ENCODE measurements at places on chromosomes 1 and 21. TPM values are rescaled to one million over a fixed set of nuclear protein-coding genes. Genes with fewer than 3 reads are reported as not detected.

GRCh38 chr21:21000591-21001175 is 2.5 kb downstream of the NCAM2 start:
- peak; percentile 22 for DNase-seq

The GJA9 gene
- 0.39 TPM for polyA plus RNA-seq

DNA sequence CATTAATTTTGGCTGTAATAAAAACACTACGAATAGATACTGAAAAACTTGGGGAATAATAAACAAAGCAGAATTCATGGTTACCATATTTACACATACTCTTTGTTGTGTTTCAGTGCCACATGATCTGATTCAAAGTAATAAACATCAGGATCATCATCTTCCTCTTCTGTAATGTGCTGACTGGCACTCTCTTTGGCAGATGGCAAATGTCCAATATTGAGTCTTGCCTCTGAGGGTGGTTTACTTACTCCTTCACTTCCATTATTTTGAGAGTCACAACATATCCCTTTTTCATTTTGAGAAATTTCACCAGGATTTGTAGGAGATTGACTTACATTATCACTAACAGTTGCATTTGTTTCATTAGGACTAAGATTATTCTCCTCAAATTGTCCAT is 50.7 kb downstream of the ZZZ3 start:
- DNase-seq: no peak

DNA sequence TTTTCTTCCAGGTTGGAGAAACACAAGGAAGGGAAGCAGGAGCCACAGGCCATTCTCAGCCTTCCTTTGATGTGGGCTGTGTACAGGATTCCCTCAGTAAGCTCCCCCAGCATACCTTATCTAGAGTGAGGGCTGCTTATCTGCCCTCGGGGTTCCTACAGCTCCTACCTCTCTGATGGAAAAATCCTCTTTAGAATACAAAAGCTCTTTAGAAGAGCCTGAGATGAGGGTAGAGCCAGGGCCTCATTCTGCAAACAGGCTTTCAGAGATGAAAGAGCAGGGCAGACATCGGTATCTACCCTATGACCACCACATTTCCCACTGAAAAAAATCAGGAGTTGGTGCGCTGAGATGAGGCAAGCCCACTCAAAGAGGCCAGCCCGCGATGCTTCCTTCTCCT is 85.1 kb downstream of the PLPP3 start:
- DNase-seq: no peak

- no peak for DNase-seq
Measured at GRCh38 chr1:175717610-175718540, 25.5 kb downstream of the TNR start.

DNA sequence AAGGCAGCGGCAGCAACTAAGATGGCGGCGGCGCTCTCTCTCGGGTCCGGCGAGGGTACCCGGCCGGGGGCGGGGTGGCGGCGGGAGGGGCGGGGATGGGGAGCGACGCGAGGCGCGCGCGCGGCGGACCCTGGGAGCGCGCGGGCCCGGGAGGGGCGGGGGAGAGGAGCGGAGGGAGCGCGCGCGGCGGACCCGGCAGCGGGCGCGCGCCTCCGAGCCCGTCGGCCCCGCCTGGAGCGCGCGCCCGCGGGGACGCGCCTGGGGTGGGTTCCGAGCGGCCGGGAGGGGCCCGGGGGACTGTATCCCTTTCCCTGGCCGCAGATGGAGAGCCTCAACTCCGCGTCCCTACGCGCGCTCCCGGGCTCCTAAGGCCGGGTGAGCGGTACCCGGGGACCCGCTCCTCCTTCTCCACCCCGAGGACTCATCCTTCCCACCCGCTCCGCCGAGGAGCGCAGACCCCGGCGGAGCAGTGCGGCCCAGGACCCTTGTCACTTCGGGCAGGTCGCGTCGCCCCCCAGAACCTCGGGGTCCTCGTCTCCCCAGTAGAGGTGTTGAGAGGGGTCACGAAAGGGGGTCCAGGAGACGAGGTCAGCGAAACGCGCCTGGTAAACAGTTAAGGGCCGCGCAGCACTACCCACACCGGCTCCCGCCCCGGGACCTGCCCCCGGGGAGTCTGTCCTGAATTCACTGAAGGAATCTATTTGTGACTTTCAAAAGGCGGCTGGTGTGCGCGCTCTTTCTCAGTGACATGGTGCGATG is at the start of gene CLSTN1:
TSS of gene CLSTN1 (minus strand) at position 23 of the 759 bp plus-strand sequence. CDS start 232 bp downstream, outside the sequence.
- peak; percentile 89 for DNase-seq

The FCRL2 gene
- 0.28 TPM for polyA plus RNA-seq

The PCP4L1 gene
- 0.36 TPM for polyA plus RNA-seq

The HSD17B7 gene
- polyA plus RNA-seq: 9.3 TPM

DNA sequence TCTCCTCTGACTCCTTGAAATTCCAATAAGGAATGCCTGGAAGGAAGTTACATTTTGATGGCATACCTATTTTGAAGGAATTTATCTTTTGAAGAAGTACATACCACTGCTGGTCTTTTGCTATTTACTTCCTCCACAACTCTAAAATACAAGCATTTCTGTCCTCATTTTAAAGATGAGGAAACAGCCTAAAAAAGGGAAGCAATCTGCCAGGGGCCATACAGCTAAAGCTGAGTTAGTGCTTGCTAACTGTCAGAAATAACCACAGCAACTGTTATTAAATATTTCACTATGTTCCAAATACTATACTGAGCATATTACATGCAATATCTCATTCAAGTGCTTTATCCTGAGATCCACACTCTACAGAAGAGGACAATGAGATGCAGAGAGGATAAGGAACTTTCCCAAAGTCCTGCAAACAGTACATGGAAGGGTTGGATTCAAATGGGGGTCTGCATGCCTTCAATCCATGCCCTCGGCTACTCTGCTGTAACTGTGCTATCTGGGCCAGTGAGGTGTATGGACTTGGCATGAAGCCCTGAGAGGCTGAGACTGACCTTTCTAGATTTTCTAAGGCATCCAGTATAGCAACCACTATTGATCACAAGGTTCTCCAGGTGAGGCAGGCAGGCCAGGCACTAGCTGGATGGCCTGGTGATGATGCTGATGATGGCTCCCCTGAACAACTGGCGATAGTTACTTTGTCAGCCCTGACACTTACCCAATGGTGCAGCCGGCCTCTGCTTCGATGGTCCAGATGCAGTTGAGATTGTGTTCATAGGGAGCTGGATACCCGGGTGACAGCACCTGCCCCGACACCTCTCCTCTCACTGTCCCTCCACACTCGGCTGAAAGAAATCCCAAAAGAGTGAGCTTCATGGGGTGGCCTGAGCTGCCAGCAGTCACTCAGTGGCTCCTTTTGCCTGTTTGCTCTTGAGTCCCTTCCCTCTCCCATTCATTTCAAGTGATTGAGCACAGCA is 171.4 kb upstream of the HMGB4 start:
- no peak for DNase-seq

DNA sequence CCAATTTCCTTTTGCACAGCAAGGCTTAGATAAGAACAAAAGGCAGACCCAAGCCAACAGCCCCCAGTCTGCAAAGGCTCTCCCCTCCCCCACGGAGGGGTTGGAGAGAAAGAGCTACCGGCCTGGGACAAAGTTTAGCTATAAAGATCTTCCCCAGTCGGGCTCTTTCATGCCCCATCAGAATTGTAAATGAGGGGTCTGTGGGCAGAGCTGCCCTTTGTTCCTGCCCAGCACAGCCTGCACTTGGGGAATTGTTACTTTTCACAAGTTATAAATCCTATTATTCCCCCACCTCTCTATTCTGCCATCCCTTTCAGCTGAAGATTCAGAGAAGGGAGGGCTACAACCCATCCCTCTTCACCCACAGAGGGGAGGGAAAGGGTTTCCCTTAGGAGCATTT is 3.5 kb downstream of the MYCL start:
- no peak for DNase-seq

GRCh38 chr1:207876131-207876530 is 34.8 kb downstream of the CD34 start:
- no peak for DNase-seq

DNA sequence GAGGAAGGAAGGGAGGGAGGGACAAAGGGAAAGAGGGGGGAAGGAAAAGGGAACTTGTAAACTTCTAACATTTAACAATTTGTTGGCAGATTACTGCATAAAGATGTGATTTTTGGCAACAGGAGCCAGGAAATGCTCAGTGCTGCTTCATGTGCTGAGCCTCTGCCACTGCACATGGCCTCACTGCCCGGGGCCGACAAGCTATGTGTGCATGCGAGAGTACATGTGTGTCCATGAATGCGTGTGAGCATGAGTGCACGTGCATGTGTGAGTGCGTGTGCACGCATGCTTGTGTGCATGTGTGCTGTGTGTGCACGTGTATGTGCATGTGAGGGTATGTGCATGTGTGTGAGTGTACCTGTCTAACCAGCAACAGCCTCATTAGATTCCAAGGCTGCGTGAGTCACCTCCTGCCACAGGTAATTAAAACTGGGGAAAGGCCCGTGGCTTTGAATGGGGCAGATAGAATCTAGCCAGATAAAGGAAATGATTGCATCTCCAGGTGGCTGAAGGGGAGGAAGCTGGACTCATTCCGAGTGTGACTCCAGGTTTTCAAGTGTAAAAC is 41.4 kb upstream of the TSPEAR start:
- DNase-seq: no peak

GRCh38 chr1:49723662-49724061 is 300.1 kb downstream of the AGBL4 start:
- DNase-seq: no peak

GRCh38 chr1:185438936-185439335 is 121.9 kb upstream of the IVNS1ABP start:
- DNase-seq: no peak

DNA sequence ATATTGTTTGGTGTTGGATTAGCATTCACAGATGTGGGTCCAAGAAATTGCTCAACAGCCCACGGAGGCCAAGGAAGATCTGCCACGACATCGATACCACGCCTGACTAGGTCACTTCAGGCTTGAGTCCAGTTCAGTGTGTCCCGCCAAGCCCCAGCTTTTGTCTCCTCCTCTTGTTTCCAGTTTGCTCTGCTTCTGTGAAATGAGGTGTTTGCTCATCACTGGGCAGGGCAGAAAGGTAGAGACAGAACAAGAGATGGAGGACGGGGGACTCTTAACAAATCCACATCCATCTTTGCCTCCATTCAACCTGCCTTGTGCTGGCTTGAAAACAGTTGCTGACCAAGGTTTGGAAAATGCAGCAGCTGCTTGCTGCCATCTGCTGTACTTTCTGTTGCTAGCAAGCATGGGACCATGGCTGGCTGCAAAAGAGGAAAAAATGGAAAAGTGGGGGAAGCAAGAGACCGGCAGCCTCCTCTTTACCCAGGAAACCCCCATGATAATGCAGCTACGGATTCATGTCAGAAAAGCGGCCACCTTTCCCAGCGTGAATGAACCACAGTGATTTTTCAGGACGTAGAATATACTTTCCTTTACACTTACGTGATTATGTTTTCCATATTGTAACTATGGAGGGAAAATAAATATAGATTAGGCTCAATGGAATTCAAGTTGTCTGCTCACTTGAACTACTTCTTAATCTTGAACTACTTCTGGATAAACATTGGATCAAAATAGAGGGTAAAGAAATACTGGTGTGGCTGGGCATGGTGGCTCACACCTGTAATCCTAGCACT is 80.2 kb upstream of the GREM2 start:
- peak; percentile 49 for DNase-seq

DNA sequence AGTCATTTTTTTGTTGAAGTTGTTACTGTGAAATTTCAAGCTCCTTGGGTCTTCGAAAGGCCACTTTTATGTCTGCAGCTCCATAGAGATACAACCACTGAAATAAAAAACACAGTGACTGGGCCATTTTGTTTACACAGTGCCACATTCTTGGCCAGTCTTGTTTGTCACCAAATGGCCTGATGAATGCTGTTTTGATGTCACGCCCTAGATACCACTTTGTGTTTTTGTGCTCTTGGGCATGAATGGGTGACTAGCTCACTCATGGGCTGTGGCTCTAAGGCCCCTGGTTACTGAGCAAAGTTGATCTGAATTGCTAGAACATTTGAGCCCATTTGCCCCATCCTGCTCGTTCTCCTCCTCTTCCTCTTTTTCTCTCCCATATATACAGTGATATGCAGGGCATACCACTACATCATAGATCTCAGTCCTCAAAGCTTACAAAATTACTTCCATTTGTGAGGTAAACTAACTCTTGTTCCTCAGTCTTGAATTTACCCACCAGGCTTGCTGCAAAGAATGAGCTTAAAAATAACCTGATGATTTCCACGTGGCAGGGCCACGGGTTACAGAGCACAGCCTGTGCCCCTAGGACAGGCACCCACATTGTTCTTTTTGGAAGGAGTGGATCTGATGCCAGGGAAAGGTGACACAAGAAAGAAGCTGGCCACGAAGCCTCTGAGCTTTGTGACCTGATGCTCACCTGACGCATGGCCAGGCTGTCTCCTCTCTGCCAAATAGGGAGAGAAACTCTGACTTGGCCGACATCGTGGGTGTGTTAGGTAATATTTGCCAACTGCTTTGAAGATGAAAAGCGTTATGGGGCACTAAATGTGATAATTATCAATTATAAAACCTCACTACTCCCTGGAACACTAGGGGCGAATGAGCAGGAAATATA is 92.4 kb downstream of the RUNX1 start:
- DNase-seq: no peak

DNA sequence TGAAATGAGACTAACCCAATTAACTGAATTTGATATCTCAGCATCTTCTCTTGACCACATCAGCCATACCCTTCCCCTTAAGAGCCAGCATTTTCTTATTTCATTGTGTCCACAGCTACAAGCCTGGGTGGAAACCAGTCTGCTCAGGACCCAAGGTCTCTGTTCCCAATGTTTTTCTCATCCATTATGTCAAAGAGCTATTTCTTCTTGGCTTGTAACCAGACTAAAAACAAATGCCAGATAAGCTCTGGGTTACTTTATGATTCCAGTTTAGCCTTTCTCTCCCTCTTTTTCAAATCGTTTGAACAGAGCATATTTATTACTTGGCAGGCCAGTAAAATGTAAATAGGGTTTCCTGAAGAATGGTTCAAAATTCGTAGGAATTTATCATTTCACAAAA is 109.3 kb upstream of the SPATA6 start:
- no peak for DNase-seq

The OPTC gene
- polyA plus RNA-seq: not detected

DNA sequence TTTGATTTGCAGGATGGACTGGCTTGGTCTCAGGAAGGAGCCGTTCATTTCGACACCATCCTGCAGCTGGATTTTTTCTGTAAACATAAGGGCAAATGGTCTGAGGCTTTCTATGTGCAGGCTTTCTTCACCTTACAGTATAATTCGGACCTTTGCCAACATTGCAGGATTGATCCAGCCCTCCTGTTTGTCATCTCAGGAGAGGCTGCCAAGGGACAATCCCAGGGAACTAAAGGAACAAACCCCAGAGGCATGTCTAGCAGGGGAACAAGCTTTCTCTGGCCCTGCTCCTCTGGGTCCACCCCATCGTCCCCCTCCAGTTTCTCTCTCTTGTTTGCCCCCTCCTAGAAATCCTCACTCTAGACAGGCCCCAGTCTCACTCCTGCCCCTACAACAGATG is 24.8 kb upstream of the GBP6 start:
- DNase-seq: no peak

DNA sequence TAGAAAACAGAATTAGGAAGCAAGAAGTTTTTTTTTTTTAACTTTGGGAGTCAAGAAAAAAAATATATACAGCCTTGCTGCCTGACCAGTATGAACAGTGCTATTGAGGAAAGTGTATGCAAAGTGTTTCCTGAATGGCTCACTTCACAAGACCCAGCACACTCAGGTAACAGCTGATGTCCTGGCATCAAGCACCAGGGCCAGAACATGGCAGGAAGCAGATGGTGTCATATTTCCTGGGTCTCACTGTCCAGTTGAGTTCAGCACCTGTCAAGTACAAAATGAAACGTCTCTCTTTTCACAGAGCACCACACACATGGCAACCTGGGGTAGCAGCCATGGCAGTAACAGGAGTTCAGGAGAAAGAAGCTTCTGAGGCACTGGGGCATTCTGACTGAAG is 372.3 kb downstream of the TTLL7 start:
- DNase-seq: peak; percentile 32

- DNase-seq: no peak
Measured at GRCh38 chr21:39116761-39117439, 66.4 kb downstream of the PSMG1 start.

Data from muscle of back (tissue), 13 donors.